ENCODE measurements at places on chromosomes 12 and 14.

GRCh38 chr12:105279460-105280056, 43.6 kb upstream of the APPL2 start:
- peak; percentile 3 for DNase-seq

GRCh38 chr12:26704684-26705460, 128.1 kb downstream of the ITPR2 start:
- DNase-seq: no peak

DNA sequence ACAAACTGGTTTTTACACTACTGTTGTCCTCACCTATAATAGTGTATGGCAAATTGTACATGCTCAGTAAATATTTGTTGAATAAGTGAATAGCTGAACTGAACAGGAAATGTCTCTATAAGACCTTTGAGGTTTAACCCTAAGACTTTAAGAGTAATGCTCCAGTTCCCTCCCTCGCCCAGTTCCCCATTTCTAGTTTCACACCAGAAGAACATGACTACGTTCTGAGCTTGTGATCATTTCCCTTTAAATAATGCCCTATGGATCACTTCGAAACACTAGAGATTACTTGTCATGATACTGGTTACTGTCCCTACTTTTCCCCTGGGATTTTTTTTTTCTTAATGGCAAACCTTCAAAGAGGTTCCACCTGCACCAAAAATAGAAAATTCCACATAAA, 69.3 kb downstream of the PRKD1 start:
- DNase-seq: no peak

DNA sequence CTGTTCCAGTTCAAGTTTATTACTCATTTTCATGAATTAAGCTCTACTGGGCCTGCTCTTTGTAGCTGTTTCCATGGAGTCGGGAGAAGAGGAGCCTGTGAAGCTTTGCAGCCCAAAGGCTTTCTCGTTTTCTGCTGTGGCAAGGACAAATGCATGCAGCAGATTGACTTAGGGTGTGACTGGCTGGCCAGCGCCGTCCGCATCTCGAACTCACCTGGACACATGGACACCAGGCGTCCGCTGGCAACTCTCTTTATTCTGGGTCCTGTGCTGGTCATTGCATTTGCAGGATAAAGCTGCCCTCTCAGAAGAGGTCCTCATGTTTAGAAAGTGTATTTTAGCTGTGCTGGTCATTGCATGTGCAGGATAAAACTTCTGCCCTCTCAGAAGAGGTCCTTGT, 350.4 kb downstream of the TMEM121 start:
- DNase-seq: no peak
